CD4-positive, alpha-beta T cell treated with Interleukin-17A for 1 hour (primary cell): ENCODE measurements at places on chromosomes 3 and 15.

DNA sequence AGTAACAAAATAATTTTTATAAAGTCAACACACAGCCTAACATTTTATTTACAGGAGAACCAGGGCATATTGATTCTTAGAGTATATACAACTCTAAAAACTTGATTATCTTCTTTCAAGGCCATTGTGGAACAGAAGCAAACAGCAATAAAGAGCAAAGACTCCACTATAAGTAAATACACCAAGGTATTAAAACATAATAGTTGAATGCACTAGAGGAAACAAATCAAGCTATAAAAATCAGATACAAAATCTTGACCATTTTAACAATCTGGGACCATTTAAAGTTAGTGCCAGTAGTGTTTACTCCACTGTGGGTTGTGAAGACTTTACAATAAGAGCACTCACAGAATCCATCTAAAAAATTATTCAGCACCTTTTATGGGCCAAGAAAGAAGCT, 323.6 kb downstream of the AGBL1 start:
- DNase-seq = no peak

GRCh38 chr3:173397161-173398110, at the start of gene NLGN1:
Gene NLGN1 (plus strand): TSS chr3:173397744.
- no peak for DNase-seq

DNA sequence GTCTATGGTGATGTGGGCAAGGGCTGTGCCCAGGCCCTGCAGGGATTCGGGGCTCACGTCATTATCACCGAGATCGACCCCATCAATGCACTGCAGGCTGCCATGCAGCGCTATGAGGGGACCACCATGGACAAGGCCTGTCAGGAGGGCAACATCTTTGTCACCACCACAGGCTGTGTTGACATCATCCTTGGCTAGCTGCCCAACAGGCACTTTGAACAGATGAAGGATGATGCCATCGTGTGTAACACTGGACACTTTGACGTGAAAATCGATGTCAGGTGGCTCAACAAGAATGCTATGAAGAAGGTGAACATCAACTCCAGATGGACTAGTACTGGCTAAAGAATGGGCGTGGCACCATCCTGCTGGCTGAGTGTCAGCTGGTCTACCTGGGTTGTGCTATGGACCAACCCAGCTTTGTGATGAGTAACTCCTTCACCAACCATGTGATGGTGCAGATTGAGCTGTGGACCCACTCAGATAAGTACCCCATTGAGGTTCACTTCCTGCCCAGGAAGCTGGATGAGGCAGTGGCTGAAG, 6.1 kb upstream of the USP8 start:
- DNase-seq = no peak

GRCh38 chr3:145898487-145898886, 262.5 kb downstream of the PLOD2 start:
- DNase-seq = no peak

DNA sequence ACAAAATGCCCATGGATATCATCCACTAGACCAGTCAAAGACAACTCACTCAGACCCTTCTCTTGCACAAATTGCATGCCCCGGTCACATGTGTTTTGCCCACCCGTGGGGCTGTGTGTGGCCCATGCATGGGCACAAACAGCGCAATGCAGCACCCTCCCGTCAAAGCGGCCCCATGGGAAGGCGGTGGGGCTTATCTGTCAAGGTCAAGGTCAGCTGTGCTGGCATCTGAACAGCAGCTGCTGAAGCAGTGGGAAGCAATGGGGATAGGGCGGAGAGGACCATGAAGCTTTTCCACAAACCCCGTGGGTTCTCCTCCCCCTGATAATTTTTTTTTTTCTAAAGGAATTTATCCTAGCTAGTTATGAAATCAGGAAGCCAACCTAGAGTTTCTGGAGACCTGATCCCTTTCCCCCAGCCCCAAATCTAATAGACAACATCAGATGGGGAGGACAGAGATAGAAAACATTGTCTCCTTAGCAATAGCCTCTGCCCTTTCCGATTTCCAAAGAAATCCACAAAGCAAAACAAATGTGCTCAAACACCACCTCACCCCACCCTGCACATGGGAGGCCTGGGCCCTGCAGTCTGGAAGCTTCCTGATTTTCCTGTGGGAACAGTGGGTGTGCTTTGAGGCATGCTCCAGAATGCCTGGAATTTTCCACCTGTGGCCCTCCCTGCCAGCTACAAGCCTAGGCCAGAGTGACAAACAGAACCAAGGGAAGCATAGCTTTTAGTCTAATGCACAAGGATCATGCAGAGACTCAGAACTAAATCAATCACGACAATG, 84.4 kb downstream of the BDH1 start:
- no peak for DNase-seq

DNA sequence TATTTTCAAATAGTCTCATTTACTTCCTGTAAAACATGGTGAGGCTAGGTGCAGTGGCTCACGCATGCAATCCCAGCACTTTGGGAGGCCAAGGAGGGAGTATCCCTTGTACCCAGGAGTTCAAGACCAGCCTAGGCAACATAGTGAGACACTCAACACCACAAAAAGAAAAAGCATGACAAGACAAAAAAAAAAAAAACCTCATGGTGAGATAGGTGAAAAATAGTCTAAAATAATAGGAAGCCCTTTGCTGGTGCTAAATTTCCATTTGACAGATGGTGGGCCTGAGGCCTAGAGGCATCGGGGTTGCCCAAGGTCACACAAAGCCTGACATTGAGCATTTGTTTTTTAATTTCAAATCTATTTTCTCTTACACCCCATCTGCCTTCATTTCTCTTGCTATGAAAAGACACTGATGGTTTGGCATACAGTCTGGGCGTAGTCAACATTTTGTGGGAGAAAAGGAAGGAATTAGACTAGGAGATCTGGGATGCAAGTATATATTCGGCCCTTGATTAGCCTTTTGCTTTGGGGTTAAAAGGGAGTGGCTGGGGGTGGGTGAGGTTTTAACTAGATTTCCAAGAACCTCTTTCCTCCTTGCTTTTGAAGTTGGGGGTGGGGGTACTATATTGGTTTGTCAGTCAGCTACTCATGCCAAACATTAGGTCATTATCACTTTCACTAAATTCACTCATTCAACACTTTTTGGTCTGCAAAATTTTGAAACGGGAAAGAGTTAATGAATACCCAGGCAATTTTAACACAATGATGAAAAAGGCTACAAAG, 11.3 kb downstream of the RAB8B start:
- no peak for DNase-seq

DNA sequence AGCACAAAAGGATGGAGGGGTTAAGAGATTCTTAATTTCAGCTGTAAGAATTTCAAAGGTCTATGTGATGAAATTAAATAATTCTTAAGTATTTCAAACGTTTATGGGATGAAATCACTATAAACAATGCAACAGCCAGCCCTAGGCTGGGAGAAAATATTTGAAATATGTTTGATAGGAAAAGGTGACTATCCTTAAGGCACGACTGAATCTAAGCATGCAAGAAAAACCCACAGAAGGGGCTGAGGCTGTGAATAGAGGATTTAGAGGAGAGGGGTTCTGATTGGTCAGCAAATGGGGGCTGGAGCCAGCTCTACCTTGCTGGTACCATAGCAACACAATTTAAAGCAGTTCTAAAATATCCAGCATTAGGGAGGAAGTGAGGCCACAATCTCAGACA, 220.8 kb upstream of the ATP10A start:
- no peak for DNase-seq

GRCh38 chr3:110664148-110664547, 407.5 kb upstream of the NECTIN3 start:
- no peak for DNase-seq

- DNase-seq = no peak
These were observed 545.0 kb downstream of the PYDC2 start for GRCh38 chr3:192005989-192006388.

GRCh38 chr3:150202711-150203110, 205.4 kb upstream of the TSC22D2 start:
- DNase-seq = no peak

GRCh38 chr15:47813748-47814384, 96.6 kb downstream of the SEMA6D start:
- DNase-seq = no peak

- no peak for DNase-seq
These were observed 108.4 kb downstream of the LSM3 start for GRCh38 chr3:14286887-14287500.

DNA sequence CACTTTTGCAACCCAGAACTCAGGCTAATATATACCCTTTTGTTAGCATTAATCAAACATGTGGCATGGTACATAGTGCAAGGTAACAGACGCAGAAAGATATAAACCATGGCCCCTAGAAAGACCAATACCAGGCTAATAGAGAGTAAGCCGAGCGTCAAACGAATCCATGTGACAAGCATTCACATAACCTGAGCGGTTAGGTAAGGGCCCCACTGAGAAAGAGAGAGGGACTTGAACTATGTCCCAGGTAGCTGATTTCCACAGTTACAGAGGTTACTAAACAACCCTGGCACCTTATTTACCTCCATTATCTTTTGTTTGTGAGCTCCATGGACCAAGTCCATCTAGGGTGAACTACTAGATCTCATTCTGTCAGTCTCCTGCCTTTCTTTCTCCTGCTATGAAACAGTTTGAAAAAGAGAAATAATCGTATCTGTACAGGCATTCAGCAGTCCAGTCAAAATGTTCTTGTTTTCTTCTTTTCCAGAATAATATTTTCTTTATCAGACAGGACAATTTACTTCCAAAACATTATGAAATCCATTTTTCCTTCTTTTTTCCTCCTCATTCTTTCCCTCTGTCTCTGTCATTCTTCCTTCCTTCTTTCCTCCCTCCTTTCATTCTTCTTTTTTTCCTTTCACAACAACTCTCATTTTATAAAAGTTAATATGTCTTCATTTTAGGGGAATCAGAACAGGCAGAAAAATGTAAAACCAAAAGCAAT, 30.5 kb upstream of the TNFSF10 start:
- DNase-seq = no peak

- DNase-seq = peak; percentile 27
These were observed at the start of gene SOX2 for GRCh38 chr3:181711325-181712135. Gene SOX2 (plus strand): TSS chr3:181711925. CDS start chr3:181712361, 436 bp downstream.

DNA sequence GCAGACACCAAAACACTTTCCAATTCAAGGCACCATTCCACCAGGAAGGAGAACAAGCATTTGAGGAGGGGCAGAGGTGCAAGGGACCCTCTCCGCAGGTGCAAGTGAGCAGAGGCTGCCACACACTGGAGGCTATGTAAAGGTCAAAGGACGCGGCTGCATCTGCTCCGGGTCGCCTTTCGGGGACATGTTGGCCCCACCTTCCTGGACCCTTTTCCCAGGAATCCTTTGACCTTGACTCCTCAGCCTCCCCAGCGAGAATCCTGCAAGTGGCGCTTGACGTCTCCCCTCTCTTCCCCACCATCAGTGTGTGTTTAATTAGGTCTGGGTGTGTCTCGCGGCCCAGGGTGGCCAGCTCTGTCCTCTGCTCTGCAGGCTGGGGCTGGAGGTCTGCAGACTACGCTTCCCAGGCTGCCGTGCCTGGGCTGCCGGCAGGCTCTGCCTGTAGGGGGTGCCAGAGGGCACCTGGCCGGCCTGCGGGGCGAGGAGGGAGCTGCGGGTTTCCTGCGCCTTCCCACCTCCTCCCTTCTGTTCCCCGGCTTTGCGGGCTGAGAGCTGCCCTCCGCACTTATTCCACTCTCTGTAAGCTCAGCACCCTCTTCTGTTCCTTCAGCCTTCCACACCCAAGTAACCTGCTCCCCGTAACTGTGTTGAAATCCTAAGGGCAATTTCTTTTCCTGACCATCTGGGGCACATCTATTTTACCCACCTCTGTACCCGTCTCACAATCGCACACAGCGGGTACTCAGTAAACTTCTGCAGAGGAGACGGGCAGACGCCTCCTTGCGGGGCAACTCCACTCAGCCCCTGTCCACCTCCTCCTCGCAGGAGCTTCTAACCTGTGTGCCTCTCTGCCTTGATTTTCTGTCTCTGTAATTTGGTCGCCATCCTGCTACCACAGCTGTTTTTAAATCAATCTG, 129.8 kb downstream of the NSMCE3 start:
- DNase-seq = peak; percentile 32

- no peak for DNase-seq
These were observed 2.5 kb downstream of the OSBPL10 start for GRCh38 chr3:31978553-31978952.
